ENCODE measurements at places on chromosomes 2 and 18.
A peak's percentile ranks its signal among the peaks of the same experiment; 100 is the strongest.

DNA sequence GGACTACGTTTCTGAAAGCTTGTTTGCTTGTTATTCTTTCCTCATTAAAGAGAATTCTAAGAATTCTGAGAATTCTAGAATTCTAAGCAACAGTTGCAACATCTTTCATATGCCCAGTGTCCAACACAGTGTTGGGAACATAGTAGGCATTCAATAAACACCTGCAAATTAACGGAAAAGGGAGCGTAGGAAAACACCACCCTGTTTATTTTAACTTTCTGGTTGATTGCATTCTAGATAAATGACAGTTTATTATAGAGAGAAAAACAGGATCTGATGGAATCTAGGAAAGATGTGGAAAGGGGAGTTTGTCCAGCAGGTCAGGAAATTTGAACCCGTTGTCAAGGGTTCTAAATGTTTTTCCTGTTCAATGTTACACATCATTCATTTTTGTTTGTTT lies 24.2 kb upstream of the EFEMP1 start:
- DNase-seq: no peak

DNA sequence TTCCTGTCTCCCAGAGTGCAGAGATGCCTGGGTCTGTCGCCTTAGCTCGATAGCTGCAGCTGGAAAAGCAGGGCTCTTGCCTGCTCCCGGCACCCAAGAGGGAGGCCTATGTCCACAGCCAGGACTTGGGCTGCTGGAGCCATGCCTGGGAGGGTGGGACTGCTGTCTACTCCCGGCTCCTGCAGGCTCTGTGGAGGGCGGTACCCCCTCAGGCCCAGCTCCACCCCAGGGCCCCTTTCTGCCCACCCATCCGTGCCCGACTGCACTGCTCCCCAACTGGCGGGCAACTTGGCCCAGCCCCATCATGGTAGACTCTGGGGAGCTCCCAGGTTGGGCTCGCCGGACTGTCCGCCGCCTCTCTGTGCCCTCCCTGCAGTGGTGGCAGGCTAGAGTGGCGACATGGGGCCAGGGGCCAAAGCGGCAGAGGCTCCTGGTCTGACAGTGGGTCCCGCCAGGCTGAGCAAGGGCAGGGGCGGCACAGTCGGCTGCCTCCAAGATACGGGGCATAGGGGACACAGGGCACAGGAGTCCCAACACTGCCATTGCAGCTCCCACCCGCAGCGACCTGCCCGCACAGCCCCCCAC lies 901.0 kb downstream of the CCDC85A start:
- DNase-seq: no peak

GRCh38 chr2:235951493-235951892 lies 216.7 kb downstream of the GBX2 start:
- DNase-seq: no peak

GRCh38 chr2:69020496-69021426 lies 7.8 kb downstream of the ANTXR1 start:
- no peak for DNase-seq

DNA sequence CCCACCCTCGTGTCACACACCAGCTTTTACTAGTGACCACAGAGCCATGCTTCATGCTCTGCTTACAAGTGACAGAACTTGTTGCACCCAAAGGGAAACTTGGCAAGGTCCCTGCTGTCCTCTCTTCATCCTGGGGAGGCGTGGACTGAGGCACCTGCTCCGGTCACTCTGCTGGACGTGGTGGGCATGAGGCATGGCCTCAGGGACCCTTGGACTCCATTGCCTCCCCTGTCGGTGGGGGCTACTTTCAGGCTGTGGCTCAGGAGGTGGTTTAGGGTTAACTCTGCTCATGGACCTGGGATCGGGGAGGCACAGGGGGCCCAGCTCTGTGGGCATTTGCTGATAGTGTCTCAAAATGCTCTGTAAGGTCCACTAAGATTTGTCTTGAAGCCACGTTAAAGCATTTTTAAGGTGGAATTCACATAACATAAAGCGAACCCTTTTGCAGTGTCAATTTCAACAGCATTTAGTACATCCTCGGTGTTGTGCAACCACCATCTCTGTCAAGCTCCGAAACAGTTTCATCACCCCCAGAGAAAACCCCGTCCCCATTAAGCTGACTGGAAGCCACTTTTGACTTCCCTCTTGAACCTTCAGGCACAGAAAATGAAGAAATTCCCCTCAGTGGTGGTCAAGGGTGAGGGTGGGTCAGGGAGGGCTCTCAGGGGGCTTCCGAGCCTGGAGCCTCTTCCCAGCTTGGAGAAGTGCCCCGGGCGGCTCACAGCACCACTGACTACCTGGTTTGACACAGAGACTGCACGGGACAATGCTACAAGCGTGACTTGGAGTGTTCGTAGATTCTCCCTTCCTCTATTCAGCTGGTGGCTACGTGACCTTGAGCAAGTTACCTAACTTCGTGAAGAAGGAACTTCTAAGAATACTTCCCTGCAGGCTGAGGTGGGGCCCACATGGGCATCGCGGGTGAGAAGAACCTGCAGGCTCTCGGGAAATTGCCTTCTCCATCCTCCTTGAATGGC lies 100.0 kb upstream of the HDAC4 start:
- DNase-seq: no peak

DNA sequence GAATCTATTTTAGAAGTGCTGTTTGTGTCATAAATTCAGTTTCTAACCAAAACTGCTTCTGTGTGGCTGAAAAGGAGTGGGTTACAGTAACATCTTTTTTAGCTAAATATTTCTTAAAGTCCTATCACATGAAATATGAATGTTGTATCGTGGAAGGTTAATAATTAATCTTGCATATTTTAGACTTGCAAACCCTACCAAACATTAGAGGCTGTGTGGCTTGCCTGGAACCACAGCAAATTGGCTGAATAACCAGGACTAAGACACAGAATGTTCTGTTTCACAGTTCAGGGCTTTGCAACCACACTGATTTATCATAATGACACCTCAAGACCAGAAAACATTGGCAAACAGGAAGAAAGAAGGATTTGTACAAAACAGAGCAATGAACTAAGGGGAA lies 208.9 kb upstream of the CNTNAP5 start:
- DNase-seq: no peak

DNA sequence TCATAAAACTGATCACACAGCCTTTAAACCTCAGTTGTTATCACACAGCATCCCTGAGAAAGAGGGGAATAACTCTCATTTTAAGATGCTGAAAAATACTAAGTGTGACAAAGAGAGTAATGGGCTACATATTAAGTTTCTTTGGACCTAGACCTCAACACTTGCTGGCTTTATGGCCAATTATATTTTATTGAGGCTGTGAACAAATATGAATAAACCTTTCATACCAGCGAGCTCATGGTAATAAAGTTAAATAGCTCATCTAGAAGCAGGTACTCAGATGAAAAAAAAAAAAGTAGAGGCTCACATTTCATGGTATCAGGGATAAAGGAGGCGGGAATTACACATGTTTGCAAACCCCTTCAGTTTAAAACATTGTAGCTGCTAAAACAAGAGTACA lies 75.7 kb downstream of the DOCK10 start:
- DNase-seq: no peak

GRCh38 chr18:80232710-80233109 lies 14.6 kb downstream of the PARD6G start:
- DNase-seq: no peak

GRCh38 chr2:50680646-50681045 lies 351.3 kb downstream of the NRXN1 start:
- no peak for DNase-seq

DNA sequence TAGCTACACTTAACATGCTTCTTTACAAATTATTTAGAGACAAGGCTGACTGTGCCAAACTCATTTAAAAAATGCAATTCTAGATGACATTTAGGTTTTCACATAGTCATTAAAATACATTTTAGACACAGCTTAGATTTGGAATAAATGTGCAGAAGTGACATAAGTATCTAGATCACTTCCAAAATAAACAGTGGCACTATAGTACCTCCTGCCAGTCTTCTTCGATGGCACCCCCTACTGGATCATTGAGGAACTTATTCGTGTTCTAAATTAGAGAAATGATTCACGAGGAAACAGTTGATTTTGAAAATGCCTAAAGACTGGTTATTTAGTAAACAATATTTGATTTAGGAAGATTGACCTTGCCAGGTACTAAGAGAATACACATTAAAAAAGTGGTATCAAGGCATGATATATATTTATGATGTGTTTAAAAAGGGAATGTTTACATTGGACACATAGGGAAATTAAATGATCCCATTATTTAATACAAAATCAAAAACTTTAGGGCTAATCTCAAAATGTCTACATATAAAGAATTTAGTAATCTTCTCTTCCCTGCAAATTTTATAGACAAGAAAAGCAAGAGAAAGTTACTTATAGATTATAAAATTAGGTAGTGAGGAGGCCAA lies 323.9 kb downstream of the XIRP2 start:
- DNase-seq: no peak

- DNase-seq: no peak
These were observed 3.8 kb downstream of the C2orf92 start for GRCh38 chr2:97673182-97673914.

DNA sequence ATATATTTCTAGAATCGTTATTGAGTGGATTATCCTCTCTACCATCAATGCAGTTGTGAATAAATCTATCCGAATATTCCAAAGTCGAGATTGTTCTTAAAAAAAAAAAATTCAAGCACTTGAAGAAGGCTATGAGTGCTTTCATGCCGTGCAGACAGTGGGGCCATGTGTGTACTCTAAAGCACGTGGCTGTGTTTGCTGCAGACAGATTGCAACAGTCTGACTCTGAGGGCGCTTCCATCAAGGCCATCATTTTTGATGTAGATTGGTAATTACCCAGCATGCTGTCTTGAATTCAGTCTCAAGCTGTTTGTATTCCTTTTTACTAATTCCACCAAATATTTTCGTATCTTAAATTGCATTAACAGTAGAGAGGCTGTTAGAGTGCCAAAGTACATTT lies 325.9 kb upstream of the LINC00305 start:
- no peak for DNase-seq

GRCh38 chr18:61998957-61999356 lies 106.2 kb upstream of the RNF152 start:
- no peak for DNase-seq

DNA sequence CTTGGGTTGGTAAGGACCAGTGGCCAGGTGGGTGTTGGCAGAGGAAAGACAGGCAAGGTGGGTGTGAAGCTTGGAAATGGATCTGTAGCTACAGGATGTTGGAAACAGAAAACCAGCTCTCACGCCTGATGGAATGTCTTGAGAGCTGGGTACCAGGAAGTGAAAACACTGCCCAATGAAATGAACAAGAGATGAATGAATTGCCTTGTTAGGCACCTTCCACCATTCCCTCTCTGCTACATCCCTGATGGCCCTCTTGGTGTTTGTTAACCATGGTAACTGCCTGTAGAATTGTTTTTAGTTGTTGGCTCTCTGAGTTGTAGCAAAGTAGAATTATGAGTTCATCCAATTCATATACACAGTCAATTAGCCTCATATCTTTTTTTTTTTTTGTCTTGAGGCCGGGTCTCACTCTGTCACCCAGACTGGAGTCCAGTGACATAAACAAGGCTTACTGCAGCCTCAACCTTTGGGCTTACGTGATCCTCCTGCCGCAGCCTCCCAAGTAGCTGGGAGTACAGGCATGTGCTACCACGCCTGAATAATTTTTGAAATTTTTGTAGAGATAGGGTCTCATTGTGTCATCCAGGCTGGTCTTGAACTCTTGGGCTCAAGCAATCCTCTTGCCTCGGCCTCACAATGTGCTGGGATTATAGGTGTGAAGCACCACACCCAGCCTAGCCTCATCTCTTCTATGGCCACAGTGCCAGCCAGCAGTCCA lies 9.5 kb downstream of the KCMF1 start:
- no peak for DNase-seq

- DNase-seq: no peak
These were observed 207.9 kb upstream of the CXCR4 start for GRCh38 chr2:136325844-136326331.

DNA sequence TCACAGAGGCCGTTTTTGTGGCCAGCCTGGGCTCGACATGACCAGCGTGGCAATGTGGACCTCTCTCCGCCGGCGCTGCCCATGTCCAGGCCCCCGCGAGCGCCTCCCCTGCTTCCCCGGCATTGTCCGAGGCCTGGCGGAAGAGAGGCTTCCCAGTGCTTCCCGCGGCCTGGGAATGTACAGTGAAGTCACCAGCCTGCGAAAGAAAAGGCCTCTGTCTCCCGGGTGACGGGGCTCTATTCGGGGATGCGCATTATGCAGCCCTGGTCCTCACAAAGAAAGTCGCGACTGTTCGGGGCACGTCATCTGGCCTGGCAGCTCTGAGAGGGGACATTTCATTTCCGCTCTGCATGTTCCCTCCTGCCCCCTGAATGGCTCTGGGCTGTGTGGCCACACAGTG lies 109.2 kb upstream of the AGAP1 start:
- DNase-seq: peak; percentile 91

DNA sequence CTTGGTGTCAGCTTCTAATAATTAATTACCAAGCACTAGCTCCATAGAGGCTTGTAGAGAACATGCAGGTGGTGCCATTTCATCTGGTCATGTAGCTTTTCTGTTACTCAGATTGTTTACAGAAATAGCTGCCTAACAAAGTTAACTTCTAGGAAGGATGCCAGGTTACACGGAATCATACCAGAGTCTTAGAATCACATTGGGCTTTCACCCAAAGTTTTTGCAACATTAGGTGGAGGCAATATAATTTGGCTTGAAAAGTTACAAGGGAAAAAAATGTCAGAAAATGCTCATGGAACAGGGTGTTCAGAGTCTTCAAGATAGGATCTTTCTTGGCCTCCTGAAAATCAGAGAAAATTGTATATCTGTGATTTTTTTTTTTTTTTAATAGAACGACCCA lies 135.6 kb downstream of the ARHGAP15 start:
- no peak for DNase-seq

- DNase-seq: no peak
These were observed 62.7 kb upstream of the CTDP1 start for GRCh38 chr18:79616651-79617510.

GRCh38 chr18:62399781-62400308 lies 74.7 kb downstream of the TNFRSF11A start:
- DNase-seq: no peak

DNA sequence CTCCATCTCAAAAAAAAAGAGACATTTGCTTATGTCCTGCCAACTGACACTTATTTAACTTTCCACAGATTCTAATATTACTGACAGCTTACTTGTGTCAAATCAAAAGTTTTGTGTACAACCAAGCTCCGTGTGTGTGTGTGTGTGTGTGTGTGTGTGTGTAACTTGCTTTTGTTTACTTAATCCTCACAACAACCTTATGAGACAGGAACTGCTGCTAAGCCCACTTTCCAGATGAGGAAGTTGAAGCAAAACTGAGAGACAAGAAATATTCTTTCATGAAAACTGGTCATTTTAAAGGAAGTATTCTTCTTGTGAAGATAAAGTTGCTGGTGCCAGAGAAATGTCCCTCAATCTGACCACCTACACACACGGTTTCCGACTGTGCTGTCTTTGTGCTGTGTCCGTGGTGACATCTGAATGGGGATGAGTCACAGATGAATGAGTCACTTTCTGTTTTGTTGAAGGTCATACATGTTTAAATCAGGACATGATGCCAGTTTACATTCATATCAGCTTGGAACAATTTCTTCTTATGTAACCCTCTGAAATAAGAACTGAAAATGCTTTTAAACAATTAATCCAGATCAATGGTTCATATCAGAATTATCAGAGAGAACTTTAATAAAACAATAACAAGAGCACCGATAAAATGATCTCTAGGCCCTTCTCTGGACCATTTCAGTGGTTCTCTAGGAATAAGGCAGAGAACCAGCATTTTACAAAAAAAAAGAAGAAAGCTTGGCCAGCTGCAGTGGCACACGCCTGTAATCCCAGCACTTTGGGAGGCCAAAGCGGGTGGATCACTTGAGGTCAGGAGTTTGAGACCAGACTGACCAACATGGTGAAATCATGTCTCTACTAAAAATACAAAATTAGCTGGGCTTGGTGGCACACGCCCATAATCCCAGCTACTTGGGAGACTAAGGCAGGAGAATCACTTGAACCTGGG lies 95.5 kb downstream of the THNSL2 start:
- DNase-seq: no peak

GRCh38 chr2:231674587-231675338 lies 33.6 kb upstream of the PTMA start:
- DNase-seq: peak; percentile 67
